ENCODE measurements at places on chromosomes 5 and 9.

DNA sequence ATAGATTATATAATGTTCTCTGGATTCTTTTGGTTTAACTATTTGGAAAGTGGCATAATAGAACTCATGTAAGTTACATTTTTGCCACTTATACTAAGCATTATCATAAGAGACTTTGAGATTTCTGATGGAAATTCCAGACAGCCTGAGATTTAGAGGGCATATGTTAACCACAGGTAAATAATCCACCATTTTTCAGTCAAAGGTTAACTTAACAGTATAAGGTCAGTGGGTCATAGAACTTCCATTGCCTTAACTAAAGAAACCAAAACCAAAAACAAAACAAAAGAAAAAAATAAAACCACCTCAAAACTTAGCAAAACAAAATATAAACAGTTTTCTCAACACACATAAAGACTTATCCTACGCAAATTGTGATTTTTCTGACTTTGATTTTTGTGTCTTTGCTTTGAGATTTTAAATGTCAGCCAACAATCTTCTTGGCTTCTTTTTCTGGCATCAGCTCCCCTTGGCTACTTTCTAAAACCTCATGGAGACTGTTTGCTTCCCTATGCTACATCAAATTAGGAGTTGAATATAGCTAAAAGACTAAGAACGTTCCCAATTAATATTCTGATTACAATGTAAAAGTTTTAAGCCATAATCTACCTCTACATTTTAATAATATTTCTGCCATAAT is 430.1 kb upstream of the DAB2 start:
- DNase-seq: no peak

- peak; percentile 53 for DNase-seq
These were observed 1.3 kb downstream of the NR4A3 start for GRCh38 chr9:99822806-99823591.

GRCh38 chr9:78439190-78439865 is 142.4 kb downstream of the PSAT1 start:
- DNase-seq: peak; percentile 79

DNA sequence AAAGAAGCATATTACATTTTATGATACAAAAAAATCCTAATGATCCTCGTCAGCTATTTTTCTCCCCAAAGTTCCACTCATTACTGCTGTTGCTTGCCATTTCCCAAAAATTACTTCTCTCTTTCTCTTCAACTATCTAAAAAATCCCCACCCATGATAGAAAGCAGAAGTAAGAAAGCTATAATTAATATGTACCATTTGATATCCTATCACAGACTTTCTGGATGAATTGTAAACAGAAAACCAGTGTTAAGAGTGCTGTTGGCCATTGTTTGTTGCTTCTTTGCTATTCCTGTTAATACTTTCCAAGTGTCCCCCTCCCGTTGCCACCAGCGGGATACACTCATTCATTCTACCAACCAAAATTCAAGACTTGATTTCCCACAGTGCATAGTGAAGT is 136.3 kb upstream of the SMARCA2 start:
- no peak for DNase-seq

DNA sequence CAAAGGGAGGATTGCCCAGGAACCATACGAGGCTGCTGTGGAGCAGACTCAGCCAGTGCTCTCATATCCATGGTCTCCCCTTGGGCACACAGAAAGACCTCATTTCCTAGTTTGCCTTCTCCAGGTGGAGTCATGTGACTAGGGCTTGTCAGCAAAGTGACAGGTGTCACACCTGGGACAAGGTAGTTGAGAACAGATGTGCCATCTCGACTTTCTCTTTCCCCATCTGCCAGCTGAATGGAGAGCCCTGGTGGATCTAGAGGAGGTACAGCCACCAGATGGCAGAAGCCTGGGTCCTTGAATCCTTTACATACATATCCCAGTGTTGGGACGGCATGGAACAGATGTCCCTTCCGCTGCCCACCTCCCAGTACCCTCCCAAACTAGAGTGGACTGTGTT is 42.9 kb upstream of the ALDOB start:
- no peak for DNase-seq

- no peak for DNase-seq
These were observed 15.8 kb upstream of the KIF4B start for GRCh38 chr5:154997746-154998145.

DNA sequence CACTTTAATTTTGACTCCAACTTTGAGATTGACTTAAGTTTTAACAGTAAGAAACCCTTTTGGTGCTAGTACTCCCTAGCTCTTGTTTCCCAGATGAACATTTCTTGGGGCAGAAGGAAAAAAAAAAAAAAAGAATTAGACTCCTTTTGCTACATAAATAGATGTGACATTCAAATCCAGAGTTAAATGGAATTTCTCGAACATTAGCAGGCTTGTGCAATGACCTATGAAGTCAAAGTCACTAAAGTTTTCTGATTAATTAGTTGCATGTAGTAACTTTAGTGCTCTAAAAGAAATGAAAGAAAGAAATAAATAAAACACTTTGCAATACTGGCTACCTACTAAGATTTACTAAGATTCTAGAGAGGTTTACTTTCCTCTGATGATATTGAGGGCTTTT is 106.8 kb downstream of the TMEM174 start:
- no peak for DNase-seq

GRCh38 chr5:136694258-136694657 is 328.9 kb upstream of the TRPC7 start:
- no peak for DNase-seq

GRCh38 chr9:5509573-5509972 is 758 bp upstream of the PDCD1LG2 start:
- DNase-seq: no peak

DNA sequence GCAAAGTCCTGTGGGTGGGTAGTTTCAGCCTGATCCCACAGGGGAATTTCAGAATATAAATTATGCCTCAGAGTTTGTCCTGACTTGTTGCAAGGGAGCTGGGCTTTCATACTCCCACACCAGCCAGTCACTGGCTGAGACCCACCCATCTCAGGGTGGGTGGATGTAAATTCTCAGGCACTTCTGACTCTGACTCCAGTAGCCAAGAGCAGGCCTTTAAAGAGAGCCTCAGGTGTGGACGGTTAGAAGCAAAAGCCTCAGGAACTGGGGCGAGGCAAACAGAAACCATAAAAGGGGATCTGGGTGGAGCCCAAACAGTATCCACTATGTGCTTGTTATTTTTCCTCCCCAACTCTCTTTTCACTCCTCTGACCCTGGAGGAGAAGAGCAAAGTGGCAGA is 28.6 kb upstream of the FBXW11 start:
- no peak for DNase-seq

DNA sequence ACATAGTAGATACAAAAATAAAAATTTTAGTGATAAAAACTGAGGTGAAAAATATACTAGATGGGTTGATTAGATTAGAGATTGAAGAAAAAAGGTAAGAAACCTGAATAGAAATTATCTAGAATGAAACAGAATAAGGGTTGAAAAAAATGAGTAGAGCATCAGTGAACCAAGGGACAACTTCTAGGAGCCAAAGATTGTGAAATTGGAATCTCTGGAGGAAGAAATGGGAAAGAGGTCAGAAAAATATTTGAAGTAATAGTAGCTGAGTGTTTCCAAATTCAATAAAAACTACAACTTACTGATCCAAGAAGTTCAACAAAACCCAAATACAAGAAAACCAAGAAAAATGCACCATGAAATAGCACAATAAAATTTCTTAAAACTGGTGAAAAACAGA is 116.6 kb upstream of the STARD4 start:
- no peak for DNase-seq

GRCh38 chr5:54259090-54259489 is 51.3 kb downstream of the ARL15 start:
- DNase-seq: no peak

DNA sequence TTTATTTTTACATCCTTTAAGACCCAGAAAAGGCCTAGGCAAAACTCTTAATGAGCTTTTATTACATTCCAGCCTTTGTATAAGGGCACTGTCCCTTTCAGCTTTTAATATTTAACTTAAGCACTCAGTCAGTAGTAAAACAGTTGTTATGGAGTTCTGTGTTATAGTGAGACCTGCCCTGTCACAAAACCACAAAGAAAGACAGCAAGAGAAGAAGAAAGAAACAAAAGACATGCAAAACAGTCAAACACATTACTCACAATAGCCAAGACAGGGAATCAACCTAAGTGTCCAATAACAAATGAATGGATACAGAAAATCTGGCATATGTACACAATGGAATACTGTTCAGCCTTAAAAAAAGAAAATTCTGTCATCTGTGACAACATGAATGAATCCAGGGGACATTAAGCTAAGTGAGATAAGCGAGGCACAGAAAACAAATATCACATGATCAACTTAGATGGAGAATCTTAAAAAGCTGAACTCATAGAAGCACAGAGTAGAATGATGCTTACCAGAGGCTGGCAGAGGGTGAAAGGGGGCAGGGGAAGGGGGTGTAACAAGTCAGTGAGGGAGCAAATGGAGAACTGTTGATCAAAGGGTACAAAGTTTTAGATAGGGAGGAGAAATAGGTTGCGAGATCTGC is 63.8 kb upstream of the CCNG1 start:
- DNase-seq: no peak

Data from stimulated activated CD8-positive, alpha-beta memory T cell treated with anti-CD3 and anti-CD28 coated beads, Interleukin-4, amount 100 ng/mL, for 48 hours (primary cell).